Adipocyte (in vitro differentiated cells): ENCODE measurements at places on chromosomes 6 and 20.
A peak's percentile ranks its signal among the peaks of the same experiment; 100 is the strongest.

DNA sequence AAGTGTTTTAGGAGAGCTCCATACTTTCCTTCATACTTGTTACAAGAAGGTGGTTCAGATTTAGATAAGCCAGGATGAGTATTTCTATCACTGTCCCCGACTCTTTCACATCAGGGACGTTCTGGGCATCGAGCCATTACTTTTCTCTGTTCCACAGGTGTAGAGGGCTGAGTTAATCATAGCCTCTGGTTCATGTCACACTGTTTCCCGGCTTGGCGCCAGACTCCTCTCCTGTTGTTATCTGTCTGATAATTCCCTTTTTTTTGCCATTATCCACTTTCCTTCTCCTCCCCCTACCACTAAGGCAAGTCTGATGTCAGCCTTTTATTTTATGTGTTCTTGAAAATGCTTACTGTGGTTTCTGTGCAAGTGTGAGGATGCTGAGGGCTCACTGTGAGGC, 593.4 kb downstream of the UTRN start:
- DNase-seq = no peak

DNA sequence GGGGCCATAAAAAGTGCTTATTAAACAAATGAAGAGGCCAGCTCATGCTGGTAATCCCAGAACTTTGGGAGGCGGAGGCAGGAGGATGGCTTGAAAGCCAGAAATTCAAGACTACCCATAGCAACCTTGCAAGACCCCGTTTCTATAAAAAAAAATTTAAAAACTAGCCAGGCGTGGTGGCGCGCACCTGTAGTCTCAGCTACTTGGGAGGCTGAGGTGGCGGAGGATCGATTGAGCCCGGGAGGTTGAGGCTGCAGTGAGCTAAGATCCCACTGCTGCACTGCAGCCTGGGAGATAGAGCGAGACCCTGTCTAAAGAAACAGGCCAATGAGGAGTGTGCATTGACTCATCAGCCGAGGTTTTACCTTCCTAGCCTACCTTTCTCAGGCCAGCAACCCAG, 15.2 kb downstream of the NPEPL1 start:
- no peak for DNase-seq

- peak; percentile 7 for DNase-seq
Measured at GRCh38 chr6:141667580-141668309, 465.0 kb upstream of the GJE1 start.

DNA sequence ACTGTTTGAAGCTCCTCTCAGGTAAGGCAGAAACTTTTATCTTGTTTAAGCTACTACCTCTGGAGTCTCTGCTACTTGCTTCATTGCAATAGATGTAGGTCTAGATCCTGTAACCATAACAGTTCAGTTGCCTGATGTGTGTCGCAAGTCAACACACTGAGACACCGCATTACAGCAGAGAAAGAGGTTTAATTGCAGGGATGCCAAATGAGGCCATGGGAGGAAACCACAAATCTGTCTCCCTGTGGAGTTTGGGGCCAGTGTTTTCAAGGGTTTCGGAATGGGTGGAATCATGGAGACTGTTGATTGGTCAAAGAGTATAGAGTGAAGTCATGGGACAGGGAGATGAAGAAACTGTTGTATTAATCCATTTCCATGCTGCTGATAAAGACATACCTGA, 57.1 kb upstream of the RBM24 start:
- no peak for DNase-seq

GRCh38 chr20:51185277-51185676, 162.4 kb upstream of the KCNG1 start:
- DNase-seq = no peak

DNA sequence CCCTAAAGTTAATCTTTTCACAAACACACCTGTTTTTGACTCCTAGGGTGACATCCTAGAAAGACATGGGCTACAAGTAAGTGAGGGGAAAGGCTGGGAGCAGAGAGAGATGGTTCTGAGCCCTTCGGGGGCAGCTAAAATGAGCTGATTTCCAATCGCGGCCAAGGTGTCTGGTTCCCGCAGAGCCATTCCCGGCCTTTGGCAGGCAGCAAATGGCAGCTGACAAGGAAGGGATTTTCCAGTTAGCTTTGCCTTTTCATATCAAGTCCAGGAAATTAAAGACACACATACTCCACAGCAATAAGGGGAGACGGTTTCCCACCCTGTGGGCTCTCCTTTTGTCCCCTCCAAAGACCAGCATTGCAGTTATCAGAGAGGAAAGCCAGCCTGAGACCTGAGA, 228.5 kb downstream of the ZMYND8 start:
- no peak for DNase-seq
